Bronchus fibroblast of lung (primary cell): ENCODE measurements at places on chromosomes 2 and 18. TPM values are rescaled to one million over a fixed set of nuclear protein-coding genes. Genes with fewer than 3 reads are reported as not detected.

Gene ERMN
- total RNA-seq = not detected in 2 replicates

Gene VAPA
- 113 and 133 TPM in 2 replicates for total RNA-seq

Gene CIAO1
- total RNA-seq = 106 and 116 TPM in 2 replicates

Gene PSD4
- total RNA-seq = 8.4 and 8.8 TPM in 2 replicates

Gene BUB1
- 56.5 and 59.0 TPM in 2 replicates for total RNA-seq

Gene HSPD1
- 227 and 278 TPM in 2 replicates for total RNA-seq

Gene SIGLEC15
- total RNA-seq = 0.67 and 1.3 TPM in 2 replicates

Gene NYAP2
- not detected in 2 replicates for total RNA-seq

Gene LIMS1
- total RNA-seq = 39.7 and 52.0 TPM in 2 replicates

Gene TRABD2A
- 6.8 and 9.6 TPM in 2 replicates for total RNA-seq

Gene REG3A
- total RNA-seq = not detected in 2 replicates

Gene ICA1L
- total RNA-seq = 3.1 and 5.5 TPM in 2 replicates

Gene CD8B
- total RNA-seq = not detected in 2 replicates

Gene SLC14A1
- total RNA-seq = 3.7 and 4.5 TPM in 2 replicates

Gene PROKR1
- total RNA-seq = not detected in 2 replicates
